RKO (cell line): ENCODE measurements at places on chromosomes 13 and 19.

- no peak for DNase-seq
Measured at GRCh38 chr13:27592865-27593264, 27.5 kb downstream of the LNX2 start.

- DNase-seq = no peak
Measured at GRCh38 chr13:97321101-97321500, 99.0 kb downstream of the MBNL2 start.

- no peak for DNase-seq
Measured at GRCh38 chr13:32791545-32792172, 205.4 kb downstream of the PDS5B start.

DNA sequence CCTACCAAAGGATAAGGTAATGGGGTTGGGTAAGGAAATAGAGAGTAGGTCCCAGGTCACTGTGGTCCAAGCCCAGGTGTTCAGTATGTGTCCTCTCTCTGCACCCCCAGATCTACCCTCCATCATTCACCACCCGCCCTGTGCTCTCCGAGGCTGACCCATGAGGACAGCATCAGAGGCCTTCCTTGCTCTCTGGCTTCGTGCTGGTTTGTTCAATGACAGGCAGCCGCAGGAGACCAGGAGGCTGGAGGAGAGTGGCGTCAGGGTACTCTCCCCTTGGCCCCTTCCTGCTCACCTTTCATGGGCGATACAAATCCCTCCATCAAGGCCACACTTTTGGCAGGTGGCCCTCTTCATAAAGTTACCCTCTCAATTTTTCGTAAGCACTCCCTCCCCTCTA lies 1.7 kb downstream of the TUBA3C start:
- DNase-seq = no peak

DNA sequence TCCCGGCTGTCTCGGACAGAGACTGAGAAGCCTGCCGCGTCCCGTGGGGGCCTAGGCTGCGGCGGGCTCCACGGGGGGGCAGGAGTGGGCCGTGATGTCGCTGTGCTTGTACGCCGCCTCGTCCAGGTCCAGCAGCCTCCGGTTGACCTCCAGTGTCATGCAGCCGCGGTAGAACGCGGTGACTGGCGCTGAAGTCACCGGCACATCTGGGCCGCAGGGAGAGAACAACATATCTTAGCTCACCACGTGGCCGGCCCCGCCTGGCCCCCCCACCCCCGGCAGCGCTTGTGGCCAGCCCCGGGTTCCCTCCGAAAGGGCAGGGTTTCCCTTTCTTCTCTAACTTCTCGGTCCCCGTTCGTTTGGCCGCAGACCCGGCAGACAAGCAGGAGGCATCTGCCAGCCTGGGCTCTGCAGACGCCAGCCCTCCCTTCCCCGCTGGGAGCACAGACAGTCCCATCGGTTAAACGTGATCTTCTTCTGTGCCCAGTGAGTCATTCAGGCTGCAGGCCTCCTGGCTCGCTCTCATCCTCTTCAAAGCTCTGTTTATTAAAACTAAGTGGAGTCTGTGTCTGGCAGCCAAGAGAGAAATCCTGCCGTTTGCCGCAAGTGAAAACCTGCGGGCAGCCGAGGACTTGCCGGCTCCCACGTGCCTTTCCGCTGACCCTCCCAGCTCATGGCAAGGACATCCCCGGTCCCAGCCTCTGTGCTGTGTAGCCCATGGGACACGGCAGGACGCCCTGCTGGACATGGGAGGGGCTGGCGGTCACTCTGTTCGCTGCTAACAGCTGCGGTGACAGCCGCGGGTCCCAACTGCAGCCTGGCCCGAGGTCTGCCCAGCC lies 42.8 kb downstream of the GAS6 start:
- no peak for DNase-seq

GRCh38 chr13:99015606-99016490 lies 38.0 kb upstream of the DOCK9 start:
- no peak for DNase-seq

DNA sequence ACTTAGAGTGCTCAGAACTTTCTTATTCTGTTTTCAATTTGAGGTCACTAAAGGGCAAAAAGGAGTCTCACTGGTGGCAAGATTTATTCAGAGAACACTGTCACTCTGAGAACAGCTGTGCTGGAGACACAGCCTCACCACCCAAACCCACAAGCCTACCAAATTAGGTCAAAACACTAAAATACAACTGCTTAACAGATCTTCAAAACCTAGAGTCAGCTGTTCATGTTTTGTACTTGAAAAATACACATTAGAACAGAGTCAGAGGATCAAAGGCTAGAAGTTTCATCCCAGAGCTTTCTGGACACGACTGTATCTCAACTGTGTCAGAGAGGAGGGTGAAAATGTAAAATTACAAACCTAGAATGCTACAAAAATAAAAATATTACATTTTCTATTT lies 89.3 kb downstream of the MIPEP start:
- DNase-seq = no peak
